Kasumi-1 (cell line): ENCODE measurements at places on chromosomes 5 and 9.

GRCh38 chr5:116380621-116381020 is 194.0 kb downstream of the SEMA6A start:
- no peak for DNase-seq

- DNase-seq: no peak
Measured at GRCh38 chr5:153896701-153897100, 142.0 kb downstream of the FAM114A2 start.

- no peak for DNase-seq
Measured at GRCh38 chr5:56080375-56081052, 85.8 kb upstream of the IL6ST start.

- no peak for DNase-seq
Measured at GRCh38 chr5:120446068-120446492, 18.0 kb upstream of the PRR16 start.

DNA sequence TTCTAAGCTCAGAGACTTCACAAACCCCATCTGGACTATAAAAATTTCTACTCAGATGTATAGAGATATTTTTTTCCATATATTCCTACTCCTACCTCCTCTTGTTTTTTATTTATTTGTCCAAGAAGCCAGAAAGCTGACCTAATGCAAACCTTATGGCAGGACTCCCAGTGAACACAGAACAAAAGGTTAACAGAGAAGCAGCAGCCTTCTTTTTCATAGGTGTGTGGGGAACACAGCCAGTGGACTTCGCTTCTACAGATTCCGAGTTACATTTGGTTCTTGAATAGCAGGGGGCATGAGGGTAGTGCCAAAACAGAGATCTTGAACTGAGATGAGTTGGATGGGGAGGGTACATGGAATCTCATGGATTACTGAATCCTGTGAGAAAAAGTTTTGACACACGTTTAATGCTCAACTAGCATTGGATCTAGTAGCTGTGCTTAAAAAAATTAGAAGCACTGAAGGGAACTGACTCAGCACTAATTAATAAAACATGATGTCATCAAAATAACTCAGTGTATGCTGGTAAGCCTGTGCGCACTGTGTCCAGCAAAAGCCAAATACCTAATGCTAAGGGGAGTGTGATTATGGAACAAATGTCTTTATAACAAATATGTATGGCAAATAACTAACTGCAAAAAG is 240.1 kb downstream of the GABRB2 start:
- no peak for DNase-seq

- DNase-seq: peak; percentile 40
Measured at GRCh38 chr9:95870906-95871305, 4.6 kb upstream of the ERCC6L2 start.

GRCh38 chr9:3498691-3499090 is 27.1 kb downstream of the RFX3 start:
- no peak for DNase-seq

DNA sequence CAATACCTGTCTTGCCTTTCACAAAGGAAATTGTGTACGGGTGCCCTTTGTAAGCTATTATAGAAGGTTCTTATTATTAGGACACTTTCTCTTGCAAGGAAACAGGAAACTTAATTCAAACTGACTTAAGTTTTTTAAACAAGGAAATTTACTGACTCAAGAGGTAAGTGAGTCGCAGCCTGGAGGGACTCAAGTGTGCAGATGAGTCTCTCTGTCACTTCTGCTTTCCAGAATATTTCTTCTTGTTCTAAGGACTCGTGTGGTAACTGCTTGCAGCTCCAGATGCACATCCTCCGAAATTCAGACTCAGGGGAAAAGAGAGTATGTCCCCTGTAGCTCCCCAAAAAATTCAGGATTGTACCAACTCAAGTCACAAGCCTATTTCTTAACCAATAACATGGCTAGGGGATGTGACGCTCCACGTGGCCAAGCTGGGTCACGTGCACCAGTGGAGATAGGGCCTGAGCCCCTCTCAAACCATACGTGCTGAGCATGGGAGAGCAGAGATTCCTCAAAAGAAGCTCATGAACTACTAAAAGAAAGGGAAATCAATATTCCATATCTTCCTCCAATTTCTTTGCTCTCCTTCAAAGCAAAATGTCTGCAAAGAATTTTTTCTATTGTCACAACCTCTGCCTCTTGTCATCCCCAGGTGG is 49.2 kb upstream of the ERCC6L2 start:
- peak; percentile 68 for DNase-seq

GRCh38 chr5:73125289-73125688 is 4.9 kb downstream of the TMEM171 start:
- DNase-seq: no peak

GRCh38 chr5:98774192-98775033 is 950 bp downstream of the RGMB start:
- peak; percentile 58 for DNase-seq

DNA sequence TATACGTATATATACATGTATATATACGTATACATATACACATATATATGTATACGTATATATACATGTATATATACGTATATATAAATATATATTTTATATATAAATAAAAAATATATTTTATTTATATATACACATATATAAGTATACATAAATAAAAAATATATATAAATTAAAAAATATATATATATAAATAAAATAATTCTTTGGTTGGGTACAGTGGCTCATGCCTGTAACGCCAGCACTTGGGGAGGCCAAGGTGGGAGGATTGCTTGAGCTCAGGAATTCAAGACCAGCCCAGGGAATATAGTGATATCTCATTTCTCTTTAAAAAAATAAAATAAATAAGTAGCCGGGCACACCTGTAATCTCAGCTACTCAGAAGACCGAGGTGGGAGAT is 155.0 kb downstream of the CDC42SE2 start:
- no peak for DNase-seq

GRCh38 chr5:136052692-136053335 is 24.0 kb downstream of the TGFBI start:
- no peak for DNase-seq
